Amniotic epithelial cell (primary cell): ENCODE measurements at places on chromosomes 16 and 17.

DNA sequence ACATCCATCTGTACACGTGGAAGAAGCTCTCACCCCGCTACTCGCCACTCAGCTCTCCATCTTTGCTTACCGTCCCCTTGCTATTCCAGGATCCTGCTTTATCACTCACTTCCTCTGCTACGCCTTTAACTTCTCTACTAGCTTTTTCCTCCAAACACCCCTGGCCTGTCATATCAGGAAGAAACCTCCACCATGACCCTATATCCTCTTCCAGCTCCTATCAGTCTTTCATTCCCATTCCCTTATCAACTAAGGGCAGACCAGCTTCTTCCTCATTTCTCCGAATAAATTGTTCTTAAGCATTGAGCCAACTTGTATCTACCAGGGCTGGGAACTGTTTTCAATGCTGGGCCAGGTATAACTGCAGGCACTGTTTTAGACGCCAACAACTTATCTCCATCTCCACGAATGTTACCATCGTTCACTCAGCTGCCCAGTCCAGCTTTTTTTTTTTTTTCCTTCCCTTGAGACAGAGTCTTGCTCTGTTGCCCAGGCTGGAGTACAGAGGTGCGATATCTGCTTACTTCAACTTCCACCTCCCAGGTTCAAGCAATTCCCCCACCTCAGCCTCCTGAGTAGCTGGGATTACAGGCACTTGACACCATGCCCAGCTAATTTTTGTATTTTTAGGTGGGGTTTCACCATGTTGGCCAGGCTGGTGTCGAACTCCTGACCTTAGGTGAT, 4.3 kb downstream of the IQCK start:
- DNase-seq = no peak

GRCh38 chr17:36705874-36706731, 104.7 kb downstream of the MRM1 start:
- DNase-seq = peak; percentile 33

DNA sequence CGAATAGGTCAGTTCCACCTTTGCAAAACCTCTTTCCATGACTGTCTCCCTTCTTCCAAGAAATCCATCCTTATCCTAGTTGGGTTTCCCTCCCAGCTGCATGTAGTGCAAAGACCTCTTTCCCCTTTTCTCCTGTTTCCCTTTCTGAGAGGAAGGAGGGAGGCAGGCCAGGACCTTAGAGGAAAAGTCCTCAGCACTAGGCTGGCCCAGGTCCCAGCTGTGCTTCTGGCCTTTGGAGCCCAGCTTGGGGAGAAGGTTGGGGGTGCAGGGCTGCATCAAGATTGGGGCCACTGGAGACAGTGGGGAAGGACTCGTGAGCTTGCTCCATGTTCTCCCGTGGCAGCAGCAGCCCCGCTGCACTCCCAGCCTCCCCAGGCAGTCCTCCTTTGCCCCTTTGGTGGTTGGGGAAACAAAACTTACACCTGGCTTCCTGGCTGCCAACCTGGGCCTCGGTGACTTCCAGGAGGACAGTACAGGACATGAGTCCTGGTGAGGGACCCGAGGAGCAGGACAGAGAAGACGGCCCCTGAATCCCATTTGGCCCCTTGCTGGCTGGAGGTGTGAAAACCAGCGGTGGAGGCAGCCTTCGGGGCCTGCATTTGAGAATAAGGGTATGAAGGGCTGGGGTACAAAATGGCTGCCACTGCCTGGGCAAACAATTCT, 481 bp downstream of the HEXIM2 start:
- DNase-seq = no peak

GRCh38 chr16:84286578-84287240, 8.0 kb upstream of the WFDC1 start:
- no peak for DNase-seq

DNA sequence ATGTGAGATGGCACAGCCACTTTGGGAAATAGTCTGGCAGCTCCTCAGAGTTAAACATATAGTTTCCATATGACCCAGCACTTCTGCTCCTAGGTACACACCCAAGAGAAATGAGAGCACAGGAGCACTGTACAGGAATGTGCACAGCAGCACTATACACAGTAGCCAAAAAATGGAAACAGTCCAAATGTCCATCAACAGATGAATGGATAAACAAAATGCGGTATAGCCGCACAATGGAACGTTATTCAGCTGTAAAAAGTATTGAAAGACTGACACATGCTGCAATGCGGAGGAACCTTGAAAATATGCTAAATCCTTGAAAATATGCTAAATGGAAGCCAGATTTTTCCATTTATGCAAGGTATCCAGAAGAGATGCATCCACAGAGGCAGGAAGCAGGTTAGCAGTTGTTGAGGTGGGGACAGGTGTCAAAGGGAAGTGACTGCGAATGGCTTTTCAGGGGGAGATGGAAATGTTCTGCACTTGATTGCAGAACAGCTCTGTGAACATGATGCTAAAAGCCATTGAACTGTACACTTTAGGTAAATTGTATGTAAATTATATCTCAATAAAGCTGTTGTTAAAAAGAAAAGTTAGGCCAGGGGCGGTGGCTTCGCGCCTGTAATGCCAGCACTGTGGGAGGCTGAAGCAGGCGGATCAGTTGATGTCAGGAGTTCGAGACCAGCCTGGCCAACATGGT, 80.7 kb downstream of the MPRIP start:
- no peak for DNase-seq

DNA sequence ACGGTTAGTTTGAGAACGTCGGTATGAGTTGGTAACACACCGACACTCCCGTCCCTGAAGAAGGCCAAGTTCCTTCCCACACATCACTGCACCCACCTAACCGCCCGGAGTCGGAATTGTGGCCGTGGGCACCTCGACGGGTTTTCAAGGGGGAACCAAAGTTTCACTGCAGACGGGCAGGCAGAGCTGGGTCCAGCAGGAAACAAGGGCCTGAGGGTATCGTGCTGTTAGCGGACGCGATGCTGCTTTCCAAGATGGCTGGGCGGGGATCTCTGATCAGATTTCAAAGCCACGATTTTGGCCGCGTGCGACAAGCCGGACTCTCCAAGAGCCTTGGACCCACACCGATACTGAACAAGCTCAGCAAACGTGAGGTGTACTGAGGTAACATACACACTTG, 82.3 kb upstream of the DOC2B start:
- no peak for DNase-seq

- DNase-seq = no peak
Measured at GRCh38 chr17:17681744-17682292, 560 bp downstream of the RAI1 start.

- DNase-seq = no peak
Measured at GRCh38 chr16:31461201-31461920, 2.1 kb downstream of the ARMC5 start.

- peak; percentile 50 for DNase-seq
Measured at GRCh38 chr17:60065136-60065535, 13.6 kb downstream of the HEATR6 start.

DNA sequence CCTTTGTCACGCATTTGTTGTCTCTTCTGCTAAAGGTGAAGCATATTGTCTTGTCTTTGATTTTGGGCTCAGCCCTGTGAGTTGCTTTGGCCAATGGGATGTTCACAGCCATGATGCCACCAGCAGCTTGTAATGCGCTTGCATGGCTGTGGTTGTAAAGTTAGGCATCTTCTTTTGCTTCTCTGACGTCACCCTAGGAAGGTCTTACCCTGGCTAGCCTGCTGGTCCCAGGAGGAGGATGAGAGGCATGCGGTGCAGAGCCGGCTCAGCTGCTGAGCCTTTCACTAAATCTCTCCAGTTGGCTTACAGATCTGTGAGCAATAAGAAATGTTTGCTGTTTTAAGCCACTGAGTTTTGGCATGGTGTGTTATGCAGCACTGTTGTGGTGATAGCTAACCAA, 40.8 kb downstream of the IRX6 start:
- no peak for DNase-seq

GRCh38 chr17:14760719-14761411, 460.0 kb downstream of the HS3ST3B1 start:
- no peak for DNase-seq

DNA sequence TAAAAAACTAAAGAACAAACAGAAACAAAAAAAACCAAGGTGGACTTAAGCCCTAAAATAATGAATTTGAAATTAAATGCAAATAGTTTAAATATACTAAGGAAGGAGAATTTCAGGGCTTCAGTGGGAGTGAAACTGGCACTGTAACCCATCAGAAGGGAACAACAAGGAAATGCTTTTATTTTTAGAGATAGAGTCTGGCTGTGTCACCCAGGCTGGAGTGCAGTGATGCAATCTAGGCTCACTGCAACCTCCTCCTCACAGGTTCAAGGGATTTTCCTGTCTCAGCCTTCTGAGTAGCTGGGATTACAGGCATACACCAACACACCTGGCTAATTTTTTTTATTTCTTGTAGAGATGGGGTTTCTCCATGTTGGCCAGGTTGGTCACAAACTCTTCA, 625.2 kb upstream of the CDH8 start:
- no peak for DNase-seq

GRCh38 chr16:2686912-2687507, 4.7 kb downstream of the KCTD5 start:
- no peak for DNase-seq
